ENCODE measurements at places on chromosomes 16 and 17.

GRCh38 chr16:89081556-89081955 is 12.1 kb upstream of the ACSF3 start:
- no peak for DNase-seq

GRCh38 chr16:21053590-21053989 is 97.1 kb downstream of the DNAH3 start:
- no peak for DNase-seq

DNA sequence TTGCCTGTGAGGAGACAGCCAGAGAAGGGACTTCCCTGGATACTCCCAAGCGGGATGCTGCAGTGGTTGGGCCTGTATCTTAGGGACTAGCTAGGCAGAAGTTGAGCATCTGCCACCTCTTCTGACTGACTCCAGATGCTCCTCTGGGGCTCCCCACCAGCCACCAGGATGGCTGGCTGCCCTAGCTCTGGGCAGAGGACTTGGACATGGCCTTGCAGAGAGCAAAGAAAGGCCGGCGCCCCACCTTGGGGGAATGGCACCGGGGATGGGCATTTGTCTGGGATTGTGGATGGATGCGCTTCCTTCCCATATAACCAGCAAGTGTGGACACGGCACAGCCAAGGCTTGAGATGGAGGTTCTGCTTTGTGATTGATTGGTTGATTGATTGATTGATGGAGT is 69.0 kb downstream of the OR1D5 start:
- DNase-seq = no peak

DNA sequence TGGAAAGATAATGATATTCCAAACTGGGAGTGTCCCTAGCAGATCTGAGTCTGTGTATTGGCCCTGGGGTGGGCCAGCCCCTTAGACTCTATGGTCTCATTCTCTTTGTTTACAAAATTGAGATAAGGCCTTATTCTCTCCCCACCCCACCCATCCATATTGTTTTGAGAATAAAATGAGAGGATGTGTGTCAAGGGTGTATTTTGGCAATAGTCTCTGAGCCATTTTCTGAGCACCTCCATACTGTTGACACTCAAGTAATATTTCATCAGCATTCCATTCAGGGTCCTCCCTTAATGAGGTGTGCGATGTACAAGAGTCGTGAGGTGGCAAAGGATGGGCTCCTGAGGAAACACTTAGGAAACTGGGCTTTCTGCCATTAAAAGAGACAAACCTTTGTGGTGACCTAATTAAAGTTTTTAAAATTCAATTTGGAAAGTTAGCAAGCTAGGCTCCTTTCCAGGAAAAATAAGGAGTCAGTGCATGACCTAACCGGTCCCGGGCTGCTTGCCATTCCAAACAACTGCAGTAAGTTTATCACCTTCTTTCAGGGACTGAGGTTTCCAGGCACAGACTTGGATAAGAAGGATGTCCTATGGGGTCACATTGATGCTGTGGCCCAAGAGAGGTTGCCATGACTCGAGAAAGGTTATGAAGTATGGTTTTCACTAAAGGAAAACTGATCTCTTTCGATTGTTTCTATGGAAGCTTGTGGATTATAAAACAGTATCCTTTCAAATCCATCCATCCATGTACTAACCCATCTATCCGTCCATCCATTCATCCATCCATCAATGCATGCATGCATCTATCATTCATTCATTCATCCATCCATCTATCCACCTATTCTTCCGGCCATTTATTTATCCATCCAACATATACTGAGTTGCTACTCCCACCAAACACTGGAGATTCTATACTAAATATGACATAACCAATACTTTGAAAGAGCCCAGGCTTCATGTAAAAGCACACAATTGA is 443.3 kb downstream of the UTP18 start:
- DNase-seq = no peak

DNA sequence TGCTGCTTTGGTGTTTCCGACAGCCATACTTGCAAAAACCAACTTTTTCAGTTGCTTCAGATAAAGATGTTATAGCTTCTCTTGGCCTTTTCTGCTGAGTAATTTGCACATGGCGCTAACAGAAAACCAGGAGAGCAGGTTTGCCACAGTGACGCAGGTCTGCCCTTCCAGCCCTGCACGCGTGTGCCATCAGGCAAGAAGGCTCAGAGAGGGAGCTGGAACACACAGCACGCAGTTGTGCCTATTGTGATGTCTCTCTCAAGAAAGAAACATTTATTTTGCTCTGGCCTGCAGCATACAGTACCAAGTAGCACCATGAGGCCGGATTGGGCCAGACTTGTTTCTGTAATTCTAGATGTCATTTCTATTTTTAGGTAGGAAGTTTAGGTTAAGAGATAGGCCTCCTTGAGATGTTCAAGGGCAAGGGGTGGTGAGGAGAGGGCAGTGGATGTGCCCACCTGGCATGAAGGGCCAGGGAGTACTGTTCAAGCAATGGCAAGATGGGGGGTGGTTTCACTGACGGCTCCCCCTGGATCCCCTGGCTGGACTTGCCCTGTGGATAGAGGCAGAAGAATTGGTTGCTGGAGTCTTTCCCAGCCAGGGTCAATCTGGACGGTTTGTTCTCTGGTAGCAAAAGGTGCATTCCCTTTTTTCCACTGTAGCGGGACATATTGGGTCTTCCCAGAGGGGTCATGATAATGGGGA is 1.9 kb downstream of the CBX2 start:
- no peak for DNase-seq

DNA sequence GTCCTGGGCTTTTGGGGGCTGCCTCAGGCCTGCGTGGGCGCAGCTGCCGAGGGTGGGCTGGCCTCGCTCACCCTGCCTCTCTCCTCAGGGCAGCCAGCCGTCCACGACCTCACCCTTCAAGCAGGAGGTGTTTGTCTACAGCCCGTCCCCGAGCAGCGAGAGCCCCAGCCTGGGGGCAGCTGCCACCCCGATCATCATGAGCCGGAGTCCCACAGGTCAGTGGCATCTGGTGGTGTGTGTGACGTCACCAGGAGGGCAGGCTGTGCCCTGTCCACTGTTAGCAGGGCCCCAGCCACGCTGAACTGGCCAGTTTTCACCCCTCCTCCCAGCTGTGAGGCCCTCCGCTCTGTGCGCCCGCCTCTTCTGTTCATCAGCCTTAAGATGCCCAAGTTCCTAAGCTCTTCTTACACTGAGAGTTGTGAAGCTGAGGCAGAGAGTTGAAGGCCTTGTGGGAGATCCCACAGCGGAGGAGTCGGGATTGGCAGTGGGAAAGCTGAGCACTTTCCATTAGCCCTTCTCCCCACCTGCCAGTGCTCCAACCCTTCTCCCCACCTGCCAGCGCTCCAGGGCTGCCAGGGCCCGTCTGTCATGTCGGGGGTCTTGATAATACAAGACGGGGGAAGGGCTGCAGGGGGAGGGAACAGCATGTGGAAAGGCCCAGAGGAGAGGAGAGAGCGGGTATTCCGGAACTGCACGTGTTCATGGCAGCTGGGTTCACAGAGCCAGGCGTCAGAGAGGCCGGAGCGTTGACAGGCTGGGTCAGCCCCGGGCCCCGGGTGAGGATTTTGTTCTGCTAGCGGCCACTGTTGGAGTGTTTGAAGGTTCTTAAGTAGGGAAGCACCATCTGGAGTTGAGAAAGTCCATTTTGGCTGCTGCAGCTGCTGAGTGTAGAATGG is 36.3 kb downstream of the OR1D5 start:
- DNase-seq = no peak

DNA sequence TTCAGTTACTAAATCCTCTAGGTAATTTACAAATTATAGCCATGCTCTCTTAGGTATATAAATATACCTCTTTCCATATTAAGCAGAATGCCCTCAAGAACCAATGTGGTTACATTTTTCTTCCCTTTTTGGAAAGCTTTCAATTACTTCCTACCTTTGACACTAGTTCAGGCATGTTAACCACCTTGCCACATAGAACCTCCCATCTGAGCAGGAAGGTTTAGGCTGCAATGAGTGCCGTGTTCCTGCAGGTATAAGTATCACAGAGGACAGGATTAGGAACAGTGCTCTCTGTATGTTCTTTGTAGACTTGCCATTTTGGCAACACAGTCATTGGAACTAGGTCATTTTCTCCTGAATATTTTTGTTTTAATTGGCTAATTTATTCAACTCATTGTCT is 20.1 kb downstream of the KRT25 start:
- DNase-seq = no peak

- DNase-seq = no peak
Measured at GRCh38 chr16:68093816-68094613, 8.8 kb downstream of the NFATC3 start.

GRCh38 chr17:48270899-48271298 is 159.1 kb downstream of the SKAP1 start:
- DNase-seq = no peak

DNA sequence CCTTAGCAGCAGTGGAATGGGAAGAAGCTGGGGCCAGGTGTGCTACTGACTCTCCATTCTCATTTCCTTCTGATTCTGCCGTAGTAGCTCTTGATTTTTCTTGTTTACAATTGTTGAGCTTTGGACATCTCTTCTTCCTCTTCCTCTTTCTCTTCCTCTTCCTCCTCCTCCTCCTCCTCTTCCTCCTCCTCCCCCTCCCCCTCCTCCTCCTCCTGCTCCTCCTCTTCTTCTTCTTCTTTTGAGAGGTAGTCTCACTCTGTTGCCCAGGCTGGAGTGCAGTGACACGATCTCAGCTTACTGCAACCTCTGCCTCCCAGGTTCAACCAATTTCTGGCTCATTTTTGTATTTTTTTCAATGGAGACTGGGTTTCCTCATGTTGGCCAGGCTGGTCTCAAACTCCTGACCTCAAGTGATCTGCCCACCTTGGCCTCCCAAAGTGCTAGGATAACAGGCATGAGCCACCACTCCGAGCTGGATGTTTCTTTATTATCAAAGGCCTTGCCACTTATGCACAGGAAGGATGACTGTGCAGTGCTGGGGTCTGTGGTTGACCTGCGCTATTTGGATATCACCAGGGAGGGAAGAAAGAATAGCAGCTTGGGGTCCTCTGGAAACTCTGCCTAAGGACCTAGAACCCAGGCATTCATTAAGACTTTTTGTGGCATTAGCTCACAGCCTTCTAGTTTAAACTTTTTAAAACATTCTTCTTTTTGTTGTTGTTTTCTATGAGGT is 127.8 kb upstream of the KCNJ16 start:
- DNase-seq = no peak

GRCh38 chr17:14123619-14124278 is 54.4 kb downstream of the COX10 start:
- DNase-seq = no peak

DNA sequence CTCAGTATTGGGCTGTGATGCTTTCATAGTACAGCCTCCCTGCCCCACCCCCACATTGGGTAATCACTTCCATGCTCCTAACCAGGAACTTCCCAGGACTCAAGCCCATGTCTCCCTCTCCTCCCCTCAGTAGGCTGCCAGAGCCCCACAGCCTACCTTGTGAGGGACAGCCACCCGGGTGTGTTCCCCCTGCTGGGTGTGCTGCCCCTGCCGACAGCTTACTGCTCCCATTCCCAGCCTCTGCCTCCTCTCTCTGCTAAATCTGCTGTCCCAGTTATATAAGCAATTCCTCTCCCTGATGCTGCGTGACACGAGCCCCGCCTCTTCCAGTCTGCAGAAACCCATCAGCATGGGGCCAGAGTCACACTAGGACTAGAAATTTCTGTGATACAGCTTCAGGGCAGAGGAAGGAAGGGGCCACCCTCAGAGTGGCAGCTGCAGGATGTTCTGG is at the start of gene RSKR:
RSKR (minus strand) TSS at position 255 of the 451 bp plus-strand sequence; CDS start at position 231, 24 bp downstream.
- no peak for DNase-seq

DNA sequence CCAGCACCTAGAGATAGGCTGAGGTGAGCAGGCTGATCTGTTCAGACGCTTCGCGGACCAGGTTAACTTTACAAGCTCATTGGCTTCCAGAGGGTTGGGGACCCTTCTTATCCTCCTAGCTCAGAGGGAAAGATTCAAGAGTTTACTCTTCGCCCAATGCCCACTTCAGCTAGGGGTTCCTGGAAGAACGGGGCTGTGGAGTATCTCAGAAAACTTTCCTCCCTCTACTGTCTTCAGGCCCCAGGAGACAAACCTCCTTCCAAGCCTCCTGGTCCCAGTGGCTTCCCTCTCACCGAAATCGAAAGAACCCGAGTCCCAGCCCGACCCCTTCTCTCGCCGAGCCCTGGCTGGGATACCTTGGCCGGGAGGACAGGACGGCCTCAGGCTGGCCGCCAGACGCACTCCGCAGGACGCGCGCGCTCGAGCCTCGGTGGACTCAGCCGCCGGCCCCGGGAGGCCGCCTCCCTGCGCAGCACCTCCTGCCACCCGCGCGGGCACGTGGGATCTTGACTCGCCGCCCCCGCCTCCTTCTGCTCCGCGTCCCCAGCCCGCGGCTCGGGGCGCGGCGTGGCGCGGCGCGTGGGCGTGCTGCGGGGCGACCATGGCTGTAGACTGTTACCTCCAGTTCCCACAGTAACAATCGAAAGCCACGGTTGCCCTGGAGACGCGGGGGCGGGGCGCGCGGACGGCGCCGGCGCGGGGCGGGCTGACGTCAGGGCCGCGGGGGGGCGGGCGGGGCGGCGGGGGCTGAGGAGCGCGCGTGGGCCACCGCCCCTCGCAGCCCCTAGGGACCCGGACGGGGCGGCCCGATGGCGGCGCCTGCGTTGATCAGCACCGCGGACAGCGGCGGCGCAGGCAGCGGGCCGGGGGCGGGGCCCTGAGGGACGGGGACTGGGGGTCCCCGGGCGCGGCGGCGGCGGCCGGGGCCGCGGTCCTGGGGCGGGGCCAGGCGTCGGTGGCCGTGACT is 5.3 kb upstream of the HIC1 start:
- DNase-seq = peak; percentile 92

DNA sequence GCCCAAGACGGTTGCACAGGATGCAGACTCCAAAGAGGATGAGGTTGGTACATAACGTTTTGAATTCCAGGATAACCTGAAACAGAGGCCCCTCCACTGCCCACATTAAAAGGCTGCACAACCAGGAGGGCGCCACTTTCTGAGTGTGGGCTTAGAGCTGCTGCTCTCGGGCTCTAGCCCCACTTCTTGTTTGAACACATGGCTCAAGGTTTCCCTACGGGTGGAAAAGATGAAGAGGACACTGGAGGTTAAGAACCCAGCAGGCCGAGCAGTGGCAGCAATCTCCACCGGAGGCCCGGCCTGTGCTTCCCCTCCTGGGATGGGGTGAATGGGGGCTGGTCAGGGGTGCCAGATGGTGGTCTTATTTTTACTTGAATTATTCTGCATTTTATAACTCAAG is 8.0 kb upstream of the TRAP1 start:
- DNase-seq = no peak

- DNase-seq = no peak
Measured at GRCh38 chr17:73883175-73883574, 238.9 kb upstream of the SDK2 start.

Measured in T-helper 17 cell (primary cell).